ENCODE measurements at places on chromosomes 16 and 17. TPM values are rescaled to one million over a fixed set of nuclear protein-coding genes. Genes with fewer than 3 reads are reported as not detected.

Gene KRT20
- not detected for total RNA-seq

Gene ACSM2B
- total RNA-seq = not detected

GRCh38 chr17:81905424-81905875, 3.4 kb downstream of the NPB start:
- DNase-seq = no peak

GRCh38 chr17:8326511-8327302, 12.9 kb upstream of the ODF4 start:
- peak; percentile 32 for DNase-seq

- no peak for DNase-seq
Observed at GRCh38 chr17:50447870-50448595, 20.6 kb downstream of the CHAD start.

GRCh38 chr16:68365167-68365817, 54.5 kb downstream of the PRMT7 start:
- no peak for DNase-seq

GRCh38 chr16:49469930-49470451, 96.4 kb downstream of the C16orf78 start:
- DNase-seq = no peak

DNA sequence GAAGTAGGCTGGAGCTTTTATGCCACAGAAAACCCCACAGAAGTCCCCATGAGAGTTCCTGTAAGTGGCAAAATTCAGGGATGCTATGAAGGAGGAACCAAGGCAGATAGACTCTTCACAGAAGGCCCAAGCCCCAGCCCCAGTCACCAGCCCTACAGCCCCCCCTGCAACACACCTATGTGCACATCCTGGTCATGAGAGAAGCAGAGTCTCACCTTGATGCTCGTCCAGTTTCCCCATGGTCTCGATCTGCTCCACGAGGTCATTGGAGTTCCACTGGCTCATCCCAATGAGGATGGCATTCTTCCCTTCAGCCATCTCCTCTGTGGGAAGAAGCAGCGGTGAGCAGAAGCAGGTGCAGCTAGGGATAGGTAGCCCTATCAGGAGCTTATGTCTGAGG, 31.2 kb downstream of the PITPNM3 start:
- no peak for DNase-seq

DNA sequence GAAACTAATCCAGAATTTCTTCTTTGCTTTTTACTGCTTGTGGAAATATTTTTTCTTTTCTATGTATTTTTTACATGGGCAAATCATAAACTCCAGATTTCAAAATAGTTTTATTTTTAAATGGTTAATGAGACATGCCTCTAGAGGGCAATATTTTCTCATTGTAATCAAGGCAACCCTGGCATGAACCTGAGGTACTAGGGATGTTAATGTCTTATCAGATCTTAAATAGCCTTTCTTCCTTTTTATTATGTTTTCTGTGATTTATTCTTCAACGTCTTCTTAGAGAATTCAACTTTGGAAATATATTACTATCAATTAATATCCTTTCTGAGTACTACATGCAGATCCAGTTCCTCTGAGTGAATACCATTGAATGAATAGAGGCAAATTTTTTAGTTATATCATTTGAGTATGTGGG, 324.7 kb downstream of the BCAS3 start:
- DNase-seq = peak; percentile 55

Gene XYLT1
- 21.8 TPM for total RNA-seq

Gene TEKT1
- not detected for total RNA-seq

Gene ATAD5
- total RNA-seq = 0.77 TPM

Gene LUC7L
- total RNA-seq = 32.4 TPM

Gene AOC2
- 0.33 TPM for total RNA-seq

DNA sequence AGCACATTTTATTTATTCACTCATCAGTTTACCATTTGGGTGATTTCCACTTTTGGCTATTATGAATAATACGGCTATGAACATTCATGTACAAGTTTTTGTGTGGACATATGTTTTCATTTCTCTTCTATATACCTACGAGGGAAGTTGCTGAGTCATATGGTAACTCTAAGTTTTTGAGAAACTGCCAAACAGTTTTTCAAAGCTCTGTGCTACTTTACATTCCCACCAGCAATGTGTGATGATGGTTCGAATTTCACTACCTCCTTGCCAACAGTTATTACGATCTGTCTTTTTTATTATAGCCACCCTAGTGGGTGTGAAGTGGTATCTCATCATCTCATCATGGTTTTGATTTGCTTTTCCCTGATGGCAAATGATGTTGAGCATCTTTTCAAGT, 63.7 kb upstream of the MRTFB start:
- DNase-seq = peak; percentile 79

GRCh38 chr17:18185391-18185790, 1.8 kb downstream of the ALKBH5 start:
- peak; percentile 58 for DNase-seq

DNA sequence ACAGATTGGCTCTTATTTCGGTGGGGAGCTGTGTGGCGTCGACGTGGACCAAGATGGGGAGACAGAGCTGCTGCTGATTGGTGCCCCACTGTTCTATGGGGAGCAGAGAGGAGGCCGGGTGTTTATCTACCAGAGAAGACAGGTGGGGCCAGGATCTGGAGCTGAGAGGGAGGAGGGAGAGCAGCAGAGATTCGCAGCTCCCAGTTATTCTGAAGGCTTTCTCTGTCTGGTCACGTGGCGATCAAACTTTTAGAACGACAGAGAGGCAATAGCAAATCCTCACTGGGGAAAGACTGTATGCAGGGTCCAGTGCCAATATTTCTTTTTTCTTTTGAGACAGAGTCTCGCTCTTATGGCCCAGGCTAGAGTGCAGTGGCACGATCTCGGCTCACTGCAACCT, 22.2 kb downstream of the ITGAL start:
- DNase-seq = no peak

Gene CD300A
- not detected for total RNA-seq

DNA sequence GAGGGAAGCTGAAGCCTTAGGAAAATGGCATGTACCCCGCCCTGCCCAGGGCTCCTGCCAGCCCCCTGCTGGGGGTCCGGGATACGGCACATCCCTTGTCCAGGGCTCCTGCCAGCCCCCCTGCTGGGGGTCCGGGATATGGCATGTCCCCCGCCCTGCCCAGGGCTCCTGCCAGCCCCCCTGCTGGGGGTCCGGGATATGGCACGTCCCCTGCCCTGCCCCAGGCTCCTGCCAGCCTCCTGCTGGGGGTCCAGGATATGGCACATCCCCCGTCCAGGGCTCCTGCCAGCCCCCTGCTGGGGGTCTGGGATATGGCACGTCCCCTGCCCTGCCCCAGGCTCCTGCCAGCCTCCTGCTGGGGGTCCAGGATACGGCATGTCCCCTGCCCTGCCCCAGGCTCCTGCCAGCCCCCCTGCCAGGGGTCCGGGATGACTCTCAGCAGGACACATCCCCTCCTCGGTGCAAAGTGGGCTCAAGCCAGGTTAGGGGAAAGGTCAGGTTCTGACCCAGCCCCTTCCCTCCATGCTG, 43.2 kb downstream of the RPH3AL start:
- DNase-seq = no peak

Gene MPP2
- total RNA-seq = 1.3 TPM

DNA sequence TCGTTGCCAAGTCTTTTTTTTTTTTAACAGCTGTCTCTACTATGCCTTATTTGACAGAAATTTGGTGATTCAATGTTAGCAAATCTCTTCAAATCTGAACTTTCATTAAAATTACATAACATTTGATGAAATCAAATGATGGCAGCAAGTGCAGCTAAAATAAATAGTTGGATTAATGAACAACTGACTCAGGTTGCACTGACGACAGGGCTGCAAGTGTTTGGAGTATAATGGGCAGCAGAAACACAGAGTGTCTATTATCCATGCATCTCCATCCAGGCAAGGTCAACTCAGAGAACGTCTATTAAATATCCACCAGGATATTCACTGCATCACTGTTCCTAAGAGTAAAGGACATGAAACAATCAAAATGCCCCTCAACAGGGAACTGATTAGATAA, 109.8 kb downstream of the SLC39A11 start:
- DNase-seq = no peak

Gene C16orf54
- total RNA-seq = not detected

DNA sequence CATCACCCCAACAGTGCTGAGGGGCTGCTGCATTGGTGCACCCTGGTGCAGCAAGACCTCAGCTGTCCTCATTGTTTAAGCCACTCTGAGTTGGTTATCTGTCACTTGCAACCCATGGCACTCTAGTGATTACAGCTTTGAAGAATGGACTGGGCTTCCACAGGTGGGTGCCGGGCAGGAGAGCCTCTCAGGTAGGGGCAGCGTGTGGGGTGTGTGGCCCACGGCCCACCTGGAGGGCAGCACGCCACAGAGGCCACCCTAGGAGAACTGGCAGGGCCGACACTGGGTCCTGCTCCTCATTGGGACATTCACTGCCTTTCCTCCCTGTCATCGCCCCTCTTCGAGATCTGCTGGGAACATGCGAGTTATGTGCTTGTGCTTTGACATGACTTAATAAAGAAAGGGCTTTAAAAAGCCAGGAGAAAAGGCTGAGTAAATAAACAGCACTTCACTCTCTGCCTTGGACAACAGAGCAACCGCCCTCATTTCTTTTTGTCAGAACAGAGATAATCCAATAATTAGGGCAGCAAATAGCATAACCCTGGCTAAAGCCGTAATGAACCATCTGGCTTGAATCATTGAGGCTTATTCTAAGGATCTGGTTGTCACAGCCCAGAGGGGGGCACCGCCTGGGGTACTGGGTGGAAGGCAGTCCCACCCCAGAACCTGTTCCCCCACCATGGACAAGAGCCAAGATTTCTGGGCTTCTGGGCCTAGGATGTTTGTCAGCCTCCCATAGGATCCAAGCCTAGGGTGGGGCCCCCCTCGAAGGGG, 3.0 kb downstream of the DOC2B start:
- no peak for DNase-seq

GRCh38 chr16:2514333-2515179, 804 bp downstream of the ATP6V0C start:
- DNase-seq = no peak

GRCh38 chr16:3246002-3246401, 10.4 kb downstream of the MEFV start:
- no peak for DNase-seq

Gene MARVELD3
- not detected for total RNA-seq

GRCh38 chr17:77011173-77012011, 129.4 kb upstream of the SEC14L1 start:
- DNase-seq = peak; percentile 62

GRCh38 chr17:68184141-68184571, 63.7 kb upstream of the AMZ2 start:
- DNase-seq = no peak

DNA sequence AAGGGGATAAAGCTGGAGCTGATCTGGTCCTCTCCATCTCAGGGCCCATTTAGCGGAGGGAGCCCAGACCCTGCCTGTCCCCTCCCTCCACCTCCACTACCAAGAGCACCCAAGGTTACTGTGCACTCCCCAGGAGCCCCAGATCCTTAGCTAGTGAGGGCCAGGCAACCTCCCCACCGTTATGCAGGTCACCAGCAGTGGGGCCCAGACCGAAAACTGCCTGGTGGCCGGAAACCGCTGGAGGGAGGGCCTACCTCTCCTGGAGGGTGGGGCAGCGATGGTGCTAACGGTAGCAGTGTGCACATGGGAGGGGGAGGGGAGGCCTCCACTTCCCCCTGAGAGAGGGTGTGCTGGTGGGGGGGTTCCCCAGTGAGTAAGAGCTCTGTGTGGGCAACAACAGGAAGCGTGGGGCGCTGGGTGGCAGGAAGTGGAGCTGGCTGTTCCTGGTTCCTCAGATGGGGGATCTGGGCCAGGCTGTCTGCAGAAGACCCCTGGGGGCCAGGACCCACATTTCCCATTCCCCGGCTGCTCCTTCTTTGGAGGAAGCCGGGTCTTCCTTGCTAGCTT, 4.4 kb downstream of the FMNL1 start:
- peak; percentile 13 for DNase-seq

Gene BIRC5
- 3.6 TPM for total RNA-seq

Gene SDK2
- under 0.01 TPM for total RNA-seq
